A549 treated with Mapracorat at 1 μM for 4 hours (cell line): ENCODE measurements at places on chromosomes 5 and 9. TPM values are rescaled to one million over a fixed set of nuclear protein-coding genes. Genes with fewer than 3 reads are reported as not detected.

AMACR gene
- 15.0 to 17.9 TPM (median 15.8 TPM) in 5 replicates for total RNA-seq

FABP6 gene
- total RNA-seq = 0.60 to 1.3 TPM (median 0.75 TPM) in 5 replicates

ARL14EPL gene
- 0.13 to 0.48 TPM (median 0.19 TPM) in 5 replicates for total RNA-seq

C5orf52 gene
- total RNA-seq = not detected in 5 replicates

ARAP3 gene
- total RNA-seq = 2.7 to 4.8 TPM (median 4.3 TPM) in 5 replicates

MARVELD2 gene
- 2.2 to 3.0 TPM (median 2.5 TPM) in 5 replicates for total RNA-seq

FSD1L gene
- 3.3 to 4.9 TPM (median 4.1 TPM) in 5 replicates for total RNA-seq

GPX3 gene
- 14.9 to 20.3 TPM (median 17.4 TPM) in 5 replicates for total RNA-seq

TMEM252 gene
- total RNA-seq = not detected in 5 replicates

FBN2 gene
- total RNA-seq = 13.0 to 20.4 TPM (median 17.9 TPM) in 5 replicates

RACK1 gene
- total RNA-seq = 3,085 to 3,907 TPM (median 3,262 TPM) in 5 replicates

ATOX1 gene
- 189 to 219 TPM (median 200 TPM) in 5 replicates for total RNA-seq

SERINC5 gene
- 5.0 to 6.8 TPM (median 6.0 TPM) in 5 replicates for total RNA-seq

NDOR1 gene
- 9.8 to 19.3 TPM (median 16.4 TPM) in 5 replicates for total RNA-seq

TAS2R1 gene
- not detected in 5 replicates for total RNA-seq

SH3PXD2B gene
- 16.3 to 19.6 TPM (median 18.4 TPM) in 5 replicates for total RNA-seq

GAS1 gene
- total RNA-seq = 0.05 to 0.10 TPM (median 0.08 TPM) in 4 of 5 replicates, not detected in the other

MELK gene
- 66.3 to 78.4 TPM (median 75.0 TPM) in 5 replicates for total RNA-seq

PPIC gene
- total RNA-seq = 15.4 to 17.9 TPM (median 16.3 TPM) in 5 replicates
